ENCODE measurements at places on chromosomes 4 and X.

DNA sequence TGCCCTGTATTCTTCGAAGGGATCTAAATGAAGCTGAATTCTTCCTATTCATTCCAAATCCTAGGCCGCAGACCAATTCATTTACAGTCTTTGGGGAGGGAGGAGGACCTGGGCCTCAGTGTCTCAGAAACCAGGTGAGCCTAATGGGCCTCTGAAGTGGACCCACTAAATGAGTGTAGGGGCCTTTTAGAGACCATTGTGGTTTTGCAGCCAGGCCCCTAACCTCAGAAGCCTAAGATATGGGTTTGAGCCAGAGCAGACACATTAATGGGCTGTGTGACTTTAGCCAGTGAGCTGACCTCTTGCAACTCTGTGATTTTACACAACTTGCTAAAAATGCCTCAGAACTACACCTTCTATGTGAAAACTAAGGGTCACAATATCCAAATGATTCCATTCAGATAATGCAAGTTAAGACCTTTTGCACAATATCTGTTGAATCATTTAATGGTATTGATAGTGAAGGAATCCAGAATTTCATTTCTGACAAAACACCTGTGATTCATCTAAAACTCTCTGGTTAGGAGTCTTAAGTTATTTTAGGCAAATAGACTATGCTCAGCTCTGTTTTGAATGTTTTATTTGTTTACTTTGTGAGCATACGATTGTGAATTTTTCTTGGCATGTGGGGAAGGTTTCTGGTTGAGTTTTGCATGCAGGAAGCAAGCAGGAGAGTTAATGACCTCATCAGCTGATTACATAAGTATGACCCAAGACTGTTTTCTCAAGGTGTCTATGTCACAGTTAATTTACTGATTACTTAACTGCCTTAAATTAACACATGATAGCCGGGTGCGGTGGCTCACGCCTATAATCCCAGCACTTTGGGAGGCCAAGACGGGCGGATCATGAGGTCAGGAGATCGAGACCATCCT is 75.0 kb downstream of the EVC start:
- no peak for DNase-seq

- DNase-seq, result no peak
Observed at GRCh38 chrX:1493877-1494510, 41.3 kb upstream of the ASMTL start.

GRCh38 chr4:118979712-118980111 is 91.1 kb downstream of the SYNPO2 start:
- no peak for DNase-seq

DNA sequence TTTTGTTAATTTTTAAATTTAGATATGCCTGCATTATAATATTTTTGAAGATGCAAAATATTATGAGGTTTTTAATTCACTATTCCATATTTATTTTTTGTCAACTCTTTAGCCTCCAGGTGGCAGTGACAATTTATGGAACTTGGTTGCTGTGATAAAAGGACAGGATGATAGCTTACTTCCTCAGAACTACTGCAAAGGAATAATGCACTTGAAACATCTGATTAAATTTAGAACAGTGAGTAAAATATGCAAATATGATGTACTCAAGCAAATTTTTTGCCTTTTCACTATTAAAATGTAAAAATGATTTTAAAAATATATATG is 45.1 kb downstream of the SPATA4 start:
- DNase-seq, result no peak

- DNase-seq, result no peak
Observed at GRCh38 chr4:114783215-114783595, 184.6 kb downstream of the UGT8 start.

DNA sequence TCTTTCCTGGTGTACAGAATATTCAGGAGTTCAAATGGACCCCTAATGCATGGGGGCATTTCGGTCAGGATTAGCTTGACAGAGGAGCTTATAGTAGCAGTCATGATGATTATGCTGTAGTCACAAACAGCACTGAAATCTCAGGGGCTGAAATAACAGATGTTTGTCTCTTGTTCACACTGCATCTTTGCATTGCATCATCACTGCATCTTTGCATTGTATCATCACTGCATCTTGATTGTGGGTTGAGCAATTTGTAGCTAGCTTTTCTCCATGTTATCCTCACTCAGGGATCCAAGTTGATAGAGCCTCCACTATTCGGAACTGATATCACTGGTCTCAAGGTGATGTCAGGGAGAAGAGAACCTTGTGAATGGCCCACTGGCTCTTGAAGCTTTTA is 160.9 kb downstream of the GATB start:
- DNase-seq, result no peak

GRCh38 chrX:11066812-11067211 is 44.3 kb upstream of the HCCS start:
- DNase-seq, result no peak

GRCh38 chr4:82594456-82594855 is 32.7 kb upstream of the TMEM150C start:
- DNase-seq, result no peak

DNA sequence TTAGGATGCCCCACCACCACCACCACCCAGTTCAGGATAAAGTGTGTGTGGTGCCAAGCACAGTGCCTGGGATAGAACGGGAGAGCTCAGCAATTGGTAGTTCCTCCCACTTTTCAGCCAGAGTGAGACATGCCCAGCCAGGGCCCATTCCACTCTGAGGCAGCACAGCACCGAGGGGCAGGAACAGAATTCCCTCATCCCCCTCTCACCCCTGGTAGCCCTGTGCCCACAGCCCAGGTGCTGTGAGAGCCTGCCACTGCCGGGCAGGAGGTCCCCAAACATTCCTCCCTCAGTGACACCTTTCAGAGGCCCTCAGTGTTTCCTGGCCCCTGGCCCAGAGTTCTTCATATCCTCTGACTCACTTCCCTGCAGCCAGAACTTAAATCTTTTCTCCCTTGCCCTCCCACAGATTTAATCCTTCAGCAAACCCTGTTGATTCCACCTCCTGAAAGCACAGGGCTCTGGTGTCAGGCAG is 8.1 kb downstream of the RIPPLY1 start:
- no peak for DNase-seq

GRCh38 chr4:11596989-11597388 is 168.3 kb upstream of the HS3ST1 start:
- no peak for DNase-seq

DNA sequence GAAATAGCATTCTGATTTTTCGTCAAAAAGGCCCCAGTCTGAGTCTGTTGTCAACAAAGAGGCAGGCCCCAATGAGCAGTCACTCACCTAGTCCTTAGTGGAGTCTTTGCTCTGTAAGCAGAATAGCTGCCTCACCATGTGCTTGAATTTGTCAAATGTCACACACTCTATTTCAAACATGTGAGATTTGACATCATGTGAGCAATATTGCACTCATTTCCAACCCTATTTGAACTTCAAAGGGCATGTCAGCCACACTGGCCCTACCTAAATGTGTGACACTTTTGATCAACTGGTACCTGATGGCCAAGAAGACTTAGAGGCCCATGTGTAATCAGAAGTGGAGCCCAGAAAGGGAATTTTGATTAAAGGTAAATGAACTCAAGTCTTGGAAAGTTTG is 59.4 kb upstream of the PLAC1 start:
- no peak for DNase-seq

DNA sequence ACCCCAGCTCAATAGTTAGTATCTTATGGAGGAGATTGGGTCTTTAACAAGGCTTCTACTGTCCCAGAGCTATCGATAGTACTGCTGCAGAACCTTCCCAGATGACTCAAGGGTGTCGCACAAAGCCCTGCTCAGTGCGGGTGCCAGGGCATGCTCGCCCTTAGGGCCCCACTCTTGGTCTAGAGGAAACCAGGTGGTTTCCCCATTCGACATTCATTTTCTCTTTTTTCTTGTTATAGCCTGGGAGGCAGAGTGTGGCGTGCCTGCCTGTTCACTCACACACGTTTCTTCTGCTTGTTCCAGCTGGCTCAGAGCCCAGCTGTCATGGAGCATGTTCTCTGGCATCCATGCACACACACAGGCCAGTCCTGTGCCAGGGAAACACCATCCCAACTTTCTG is 144.5 kb downstream of the SMIM20 start:
- DNase-seq, result no peak

- no peak for DNase-seq
Observed at GRCh38 chr4:87117051-87117731, 103.2 kb downstream of the KLHL8 start.

GRCh38 chr4:182697094-182697493 is 220.1 kb downstream of the DCTD start:
- DNase-seq, result no peak

DNA sequence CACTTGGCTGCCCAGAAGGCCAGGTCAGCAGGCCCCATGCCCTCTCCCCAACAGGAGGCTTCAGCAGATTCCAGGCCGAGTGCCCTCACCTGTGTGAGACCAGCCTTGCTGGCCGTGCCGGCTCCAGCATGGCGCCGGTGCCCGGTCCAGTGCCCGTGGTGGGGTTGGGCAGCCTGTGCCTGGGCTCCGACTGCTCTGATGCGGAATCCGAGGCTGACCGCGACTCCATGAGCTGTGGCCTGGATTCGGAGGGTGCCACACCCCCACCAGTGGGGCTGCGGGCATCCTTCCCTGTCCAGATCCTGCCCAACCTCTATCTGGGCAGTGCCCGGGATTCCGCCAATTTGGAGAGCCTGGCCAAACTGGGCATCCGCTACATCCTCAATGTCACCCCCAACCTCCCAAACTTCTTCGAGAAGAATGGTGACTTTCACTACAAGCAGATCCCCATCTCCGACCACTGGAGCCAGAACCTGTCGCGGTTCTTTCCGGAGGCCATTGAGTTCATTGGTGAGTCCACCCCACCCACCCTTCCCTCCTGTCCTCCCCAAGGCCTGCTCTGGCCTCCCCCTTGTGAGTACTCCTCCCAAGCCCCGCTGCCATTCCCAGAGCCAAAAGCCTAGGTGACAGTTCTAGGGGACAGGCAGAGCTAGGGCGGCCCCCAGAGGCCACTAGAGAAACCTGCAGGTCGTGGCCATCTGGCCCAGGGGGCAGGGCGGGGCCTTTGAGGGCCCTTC is 2.3 kb downstream of the DUSP9 start:
- no peak for DNase-seq

GRCh38 chrX:148784856-148785255 is 284.4 kb downstream of the AFF2 start:
- DNase-seq, result no peak

DNA sequence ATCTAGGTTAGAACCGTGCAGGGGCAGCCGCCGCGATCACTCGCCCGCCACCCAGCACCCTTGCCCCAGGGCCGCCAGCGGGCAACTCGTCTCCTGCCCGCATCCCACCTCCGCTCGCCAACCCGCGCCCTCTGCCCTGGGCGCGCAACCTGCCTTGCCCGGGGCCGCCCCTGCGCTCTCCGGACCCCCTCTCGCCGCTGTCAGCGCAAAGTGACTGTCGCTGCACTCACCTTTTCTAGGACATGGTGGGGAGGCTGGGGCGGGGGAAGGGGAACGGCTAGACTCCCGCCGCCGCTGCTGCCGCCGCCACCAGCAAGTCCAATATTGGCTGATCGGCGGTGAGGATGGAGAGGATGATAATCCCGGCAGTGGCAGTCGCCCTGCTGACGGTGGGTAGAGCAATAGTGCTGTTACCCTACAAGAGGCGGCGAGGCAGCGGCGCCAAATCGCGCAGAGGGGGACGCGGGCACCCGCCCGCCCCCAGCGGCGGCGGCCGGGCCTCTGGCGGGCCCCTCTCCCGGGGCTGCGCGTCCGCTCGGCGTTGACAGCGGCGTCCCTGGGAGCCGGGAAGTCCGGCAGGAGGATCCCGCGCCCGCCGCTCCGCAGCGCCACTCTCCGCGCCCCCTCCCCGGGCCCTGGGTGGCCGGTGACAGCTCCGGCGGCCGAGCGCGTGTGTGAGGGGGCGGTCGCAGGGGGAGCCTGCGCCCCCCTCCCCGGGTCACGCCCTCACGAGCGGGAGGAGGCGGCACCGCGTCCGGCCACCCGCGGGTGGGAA is 2.3 kb upstream of the NR3C2 start:
- no peak for DNase-seq

- no peak for DNase-seq
Observed at GRCh38 chr4:128512161-128512560, 224.5 kb upstream of the PGRMC2 start.

- no peak for DNase-seq
Observed at GRCh38 chr4:152704788-152705187, 25.0 kb upstream of the TMEM154 start.

- no peak for DNase-seq
Observed at GRCh38 chrX:77949840-77950239, 19.6 kb downstream of the PGAM4 start.

DNA sequence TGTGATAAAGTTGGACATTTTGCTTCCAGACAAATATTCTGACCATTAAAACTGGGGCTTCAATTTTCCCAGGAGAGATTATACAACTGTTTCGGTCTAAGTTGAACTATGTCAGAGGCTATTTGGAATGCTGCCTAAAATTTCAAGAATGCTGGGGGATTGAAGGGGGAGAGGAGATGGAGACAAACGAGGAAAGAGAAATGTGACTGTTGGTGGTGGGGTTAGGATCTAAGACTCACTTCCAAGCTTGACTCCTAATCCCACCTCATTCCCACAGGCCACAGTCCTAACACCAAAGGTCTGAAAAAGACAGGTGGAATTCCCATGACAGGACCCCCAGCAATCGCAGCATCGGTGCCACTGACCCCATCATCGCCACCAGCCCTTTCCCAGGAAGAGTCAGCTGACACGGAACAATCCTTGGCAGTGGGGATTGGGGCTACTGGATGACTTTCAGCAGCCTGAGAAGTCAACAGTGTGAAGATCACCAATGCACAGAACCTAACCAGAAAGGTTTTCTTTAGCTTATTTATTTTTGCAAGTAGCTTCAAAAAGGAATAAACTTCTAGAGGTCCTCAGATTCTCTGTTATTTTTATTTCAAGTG is 74.0 kb upstream of the PRSS48 start:
- DNase-seq, result no peak

GRCh38 chr4:83431200-83431599 is 24.4 kb downstream of the HELQ start:
- DNase-seq, result no peak

- no peak for DNase-seq
Observed at GRCh38 chr4:147739239-147739823, 7.4 kb downstream of the ARHGAP10 start.

Measured in smooth muscle cell of the brain vasculature (primary cell).